ENCODE measurements at places on chromosomes 6 and 20.

DNA sequence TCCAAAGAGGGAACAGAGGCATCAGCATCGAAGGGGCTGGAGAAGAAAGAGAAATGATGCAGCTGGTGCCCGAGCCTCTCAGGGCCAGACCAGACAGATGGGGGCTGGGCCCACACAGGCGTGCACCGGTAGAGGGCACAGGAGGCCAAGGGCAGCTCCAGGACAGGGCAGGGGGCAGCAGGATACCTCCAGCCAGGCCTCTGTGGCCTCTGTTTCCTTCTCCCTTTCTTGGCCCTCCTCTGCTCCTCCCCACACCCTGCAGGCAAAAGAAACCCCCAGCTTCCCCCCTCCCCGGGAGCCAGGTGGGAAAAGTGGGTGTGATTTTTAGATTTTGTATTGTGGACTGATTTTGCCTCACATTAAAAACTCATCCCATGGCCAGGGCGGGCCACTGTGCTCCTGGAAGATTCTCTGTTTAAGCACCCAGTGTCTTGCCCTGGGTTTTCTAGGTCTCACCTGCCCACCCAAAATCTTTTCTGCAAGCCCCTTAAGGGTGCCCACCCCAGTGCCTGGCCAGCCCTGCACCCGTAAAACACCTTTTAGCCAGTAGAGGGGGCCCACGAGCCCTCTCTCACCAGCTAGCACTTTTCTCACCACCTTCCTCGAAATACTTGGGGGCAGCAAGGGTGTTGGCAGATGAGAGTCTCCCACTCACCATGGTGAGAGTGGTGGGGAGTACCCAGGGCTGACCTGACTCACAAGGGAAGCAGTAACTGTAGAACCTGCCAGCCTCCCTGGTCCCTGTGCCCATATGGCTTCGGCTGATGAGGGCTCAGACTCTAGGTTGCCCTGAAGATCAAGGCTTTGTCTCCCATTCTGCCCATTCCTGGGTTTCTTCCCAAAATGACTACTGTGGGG, 35.7 kb upstream of the ID1 start:
- DNase-seq: no peak

DNA sequence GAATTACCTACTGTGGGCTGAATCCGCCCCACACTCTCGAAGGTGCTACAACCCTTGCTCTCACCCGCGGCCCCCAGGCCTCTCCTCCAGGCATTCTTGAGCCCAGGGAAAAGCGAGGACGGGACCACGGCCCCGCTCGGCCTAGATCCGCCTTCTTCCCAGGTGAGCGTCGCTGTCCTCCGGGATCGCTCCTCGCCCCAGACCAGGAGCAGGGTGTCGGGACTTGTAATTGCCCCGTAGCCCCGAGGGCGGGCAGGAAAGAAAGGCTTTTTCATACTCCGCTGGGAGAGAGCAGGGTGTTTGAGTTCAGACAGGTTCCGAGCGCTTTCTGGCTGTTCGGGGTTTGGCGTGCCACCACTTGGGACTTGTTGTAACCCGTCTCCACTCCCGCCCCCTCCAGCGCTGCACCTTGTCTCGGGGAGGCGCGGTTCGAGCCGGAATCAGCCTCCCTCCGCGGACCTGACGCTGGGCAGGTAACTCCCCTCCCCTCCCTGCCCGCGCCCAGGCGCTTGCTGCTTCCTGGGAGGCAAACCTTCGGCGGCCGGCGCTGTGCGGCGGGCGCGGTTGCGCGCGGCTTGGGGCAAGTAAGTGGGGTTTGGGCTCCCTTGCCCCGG, at the start of gene FAM83B:
FAM83B (plus strand) TSS at position 529 of the 614 bp plus-strand sequence. CDS start 23,476 bp downstream, outside the sequence.
- DNase-seq: no peak

GRCh38 chr6:7267071-7267465, 45.9 kb downstream of the SSR1 start:
- DNase-seq: no peak

DNA sequence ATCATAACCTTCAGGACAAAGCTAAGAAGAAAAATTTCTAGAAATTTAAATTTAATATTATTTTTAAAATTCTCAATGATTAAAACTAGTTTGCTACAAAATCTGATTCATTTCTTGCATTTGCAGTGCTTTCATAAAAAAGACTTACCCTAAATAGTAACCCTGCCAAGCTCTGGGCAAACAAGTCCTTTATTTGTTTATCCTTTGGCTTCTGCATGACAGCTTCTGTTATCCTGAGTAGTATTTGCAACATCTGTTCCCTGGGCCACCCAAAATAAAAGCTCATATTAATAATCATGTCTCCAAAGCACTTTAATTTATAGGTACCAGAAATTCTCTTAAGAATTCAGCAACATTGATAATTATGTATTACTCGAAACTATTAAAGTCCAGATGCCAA, 101.3 kb downstream of the RALGAPA2 start:
- no peak for DNase-seq

DNA sequence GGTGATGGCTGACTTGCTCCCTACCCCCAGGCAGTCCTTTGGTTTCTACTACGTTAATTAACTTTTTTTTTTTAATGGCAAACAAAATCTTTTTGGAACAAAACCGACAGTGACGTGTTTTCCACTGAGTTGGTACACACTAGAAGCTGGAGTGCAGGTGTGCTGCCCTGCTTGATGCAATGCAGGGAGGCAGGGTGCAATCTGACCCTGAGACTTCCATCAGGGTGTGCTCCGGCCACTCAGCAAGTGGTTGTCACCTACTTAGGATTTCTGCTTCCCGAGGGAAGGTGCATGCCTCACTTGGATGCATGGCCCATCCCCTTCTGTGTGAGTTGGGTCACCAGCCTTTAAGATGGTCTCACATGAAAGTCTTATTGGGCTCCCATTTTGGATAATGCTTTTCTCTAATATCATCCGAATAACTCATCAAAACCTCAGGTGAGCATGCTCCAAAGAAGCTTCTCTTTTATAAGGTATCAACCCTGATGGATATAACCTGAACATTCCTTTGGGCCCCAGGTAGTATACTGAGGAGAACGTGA, 14.0 kb downstream of the RREB1 start:
- DNase-seq: no peak

GRCh38 chr6:149860834-149861602, 3.1 kb downstream of the LRP11 start:
- no peak for DNase-seq

DNA sequence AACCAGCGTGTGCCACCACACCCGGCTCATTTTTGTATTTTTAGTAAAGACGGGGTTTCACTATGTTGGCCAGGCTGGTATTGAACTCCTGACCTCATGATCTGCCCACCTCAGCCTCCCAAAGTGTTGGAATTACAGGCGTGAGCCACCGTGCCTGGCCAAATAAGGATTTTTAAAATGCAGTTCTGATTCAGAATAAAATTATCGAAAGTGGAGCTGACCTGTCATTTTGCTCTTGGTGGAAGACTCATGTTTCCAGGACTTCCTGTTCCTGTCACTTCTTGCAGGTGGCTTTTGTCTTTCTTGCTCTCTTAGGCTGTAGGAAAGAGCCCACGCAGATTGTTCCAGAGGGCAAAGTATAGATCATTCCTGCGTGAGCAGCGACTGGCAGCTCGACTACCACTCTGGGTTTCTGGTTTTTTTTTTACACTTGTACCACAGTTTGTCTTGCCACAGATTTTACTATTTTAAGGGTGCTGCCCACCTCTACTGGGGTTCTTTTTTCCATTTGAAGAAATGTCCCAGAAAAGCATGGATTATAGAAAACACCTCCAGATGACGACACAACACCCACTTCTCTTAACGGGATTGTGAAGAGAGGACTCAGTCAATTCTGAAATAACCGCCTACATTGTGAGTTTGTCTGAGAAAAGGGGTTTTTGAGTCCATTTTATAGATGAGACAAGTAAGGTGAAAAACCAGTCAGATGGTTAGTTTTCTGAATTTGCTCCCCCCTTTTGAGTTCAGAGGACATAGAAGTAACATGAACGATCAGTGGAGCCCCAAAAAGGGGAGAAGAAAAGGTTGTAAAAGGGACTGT, 7.5 kb downstream of the JARID2 start:
- DNase-seq: no peak

DNA sequence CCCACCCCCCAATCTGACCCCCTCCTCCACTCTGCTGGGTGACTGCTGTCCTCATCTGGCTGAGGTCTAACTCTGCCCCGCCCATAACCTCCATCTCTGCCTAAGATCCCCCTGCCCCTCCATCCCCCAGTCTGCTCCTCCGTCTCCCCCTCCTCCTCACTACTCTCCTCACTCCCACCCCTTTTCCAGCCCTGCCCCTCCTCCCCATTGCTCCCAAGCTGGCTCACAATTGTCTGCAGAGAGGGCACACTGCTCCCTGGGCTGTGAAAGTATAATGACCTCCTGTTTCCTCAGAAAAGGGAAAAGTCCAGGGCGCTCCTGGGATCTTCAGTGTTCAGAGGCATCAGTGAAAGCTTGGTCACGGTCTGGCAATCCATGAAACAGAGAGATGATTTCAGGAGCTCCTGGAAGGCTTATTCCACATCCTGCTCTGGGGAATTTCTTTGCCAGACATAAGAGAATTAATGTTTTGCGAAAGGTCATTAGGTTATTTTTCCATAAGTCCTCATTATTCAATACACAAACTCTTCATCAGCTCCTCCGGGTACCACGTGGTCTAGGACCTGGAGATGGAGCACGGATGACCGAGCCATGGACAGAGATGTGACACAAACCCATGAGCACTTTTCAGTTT, 21.5 kb downstream of the CST5 start:
- no peak for DNase-seq

DNA sequence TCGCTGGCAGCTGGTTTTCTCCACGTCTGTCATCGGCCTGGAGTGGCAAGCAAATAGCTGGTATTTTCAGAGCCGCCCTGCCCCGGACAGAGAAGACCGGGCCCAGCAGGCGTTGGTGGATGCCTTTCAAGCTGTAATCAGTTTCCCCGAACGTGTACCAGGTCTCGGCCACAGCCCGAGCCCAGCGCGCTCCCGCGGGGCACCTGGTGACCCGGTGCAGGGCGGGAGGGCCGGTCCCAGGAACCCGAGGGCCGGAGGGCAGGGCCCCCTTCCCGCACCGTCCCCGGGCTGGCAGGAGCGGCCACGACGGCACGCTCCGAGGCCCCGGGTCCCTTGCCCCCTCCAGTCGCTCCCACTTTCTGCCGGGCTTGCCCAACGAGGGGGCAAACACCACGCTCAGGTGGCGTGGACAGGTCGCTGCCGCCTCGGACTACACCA, 348 bp upstream of the PYGB start:
- DNase-seq: peak; percentile 92

DNA sequence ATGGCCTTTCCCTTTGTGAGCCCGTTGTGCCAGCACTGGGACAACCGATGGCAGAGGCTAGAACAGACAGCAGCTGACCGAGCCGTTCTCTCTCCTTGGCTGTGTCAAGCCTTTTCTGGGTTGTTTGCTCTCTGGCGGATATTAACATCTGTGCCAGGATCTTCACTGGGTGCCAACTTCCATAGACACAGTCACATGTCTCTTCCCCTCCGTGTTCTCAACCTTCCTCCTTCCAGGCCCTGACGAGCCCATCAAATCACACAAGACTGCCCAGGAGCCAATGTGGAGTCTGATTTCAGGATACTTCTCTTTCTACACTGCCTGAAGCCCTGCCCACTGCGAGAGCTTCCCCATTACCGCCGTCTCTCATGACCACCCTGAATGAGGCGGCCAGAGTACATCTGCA, 111.0 kb upstream of the RALGAPA2 start:
- DNase-seq: no peak

DNA sequence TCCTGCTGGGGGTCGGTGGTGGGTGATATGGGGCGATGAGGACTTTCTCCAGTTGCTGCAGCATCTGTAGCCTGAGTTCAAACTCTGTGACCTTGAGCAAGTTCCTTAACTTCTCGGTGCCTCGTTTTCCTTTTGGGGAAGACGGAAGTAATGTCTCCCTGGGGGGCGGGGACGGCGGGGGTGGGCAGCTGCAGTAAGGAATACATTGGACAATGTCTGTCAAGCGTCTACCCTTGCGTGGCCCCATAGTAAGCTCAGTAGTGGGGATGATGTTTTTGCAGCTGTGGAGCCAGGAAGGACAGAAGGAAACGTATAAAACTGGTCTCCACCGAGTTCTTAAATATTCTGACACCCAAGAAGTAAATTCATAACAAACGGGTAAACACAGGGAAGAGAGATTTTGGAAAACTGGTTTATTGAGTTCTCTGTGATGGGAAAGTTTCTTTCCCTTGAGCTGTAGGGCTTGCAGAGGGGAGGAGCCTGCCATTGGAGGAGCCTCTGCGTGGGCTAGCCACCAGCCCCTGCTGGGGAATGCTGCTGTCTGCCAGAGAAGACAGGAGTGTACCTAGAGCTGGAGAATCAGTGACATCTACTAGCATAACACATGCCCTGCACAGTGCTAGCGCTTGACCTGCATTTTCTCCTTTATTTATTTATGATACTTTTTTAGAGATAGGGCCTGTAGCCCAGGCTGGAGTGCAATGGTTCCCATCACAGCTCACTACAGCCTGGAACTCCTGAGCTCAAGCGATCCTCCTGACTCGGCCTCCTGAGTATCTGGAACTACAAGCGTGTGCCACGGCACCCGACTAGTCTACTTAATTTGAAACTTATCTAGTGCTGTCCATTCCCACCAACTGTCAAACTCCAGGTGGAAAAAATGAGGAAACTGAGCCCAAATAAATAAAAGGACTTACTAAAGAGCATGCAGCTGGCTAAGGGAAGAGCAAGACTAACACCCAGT, 1.2 kb upstream of the ACSS1 start:
- peak; percentile 52 for DNase-seq

GRCh38 chr6:43621836-43622180, 7.3 kb downstream of the GTPBP2 start:
- no peak for DNase-seq

DNA sequence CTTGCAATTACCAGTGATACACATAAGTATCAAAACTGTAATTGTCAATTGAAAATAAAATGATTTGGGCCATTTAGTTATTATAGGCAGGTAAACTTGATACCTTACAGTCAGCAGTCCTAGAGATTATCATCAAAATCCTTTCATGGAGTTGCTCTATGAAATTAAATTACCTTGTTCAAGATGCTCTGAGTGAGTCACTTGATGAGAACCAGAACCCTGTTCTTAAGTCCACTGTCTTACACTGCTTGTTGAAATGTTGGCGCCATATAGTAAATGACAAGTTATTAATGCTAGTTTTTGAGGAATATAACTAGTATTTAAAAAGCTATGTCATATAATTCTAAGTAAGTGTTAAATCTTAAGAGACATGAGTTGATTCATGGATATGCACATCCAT, 37.2 kb upstream of the BAG2 start:
- DNase-seq: no peak

All from chondrocyte (in vitro differentiated cells).